ENCODE measurements at places on chromosomes 4 and X.

- DNase-seq: no peak
These were observed 133.0 kb upstream of the LEF1 start for GRCh38 chr4:108301545-108302251.

DNA sequence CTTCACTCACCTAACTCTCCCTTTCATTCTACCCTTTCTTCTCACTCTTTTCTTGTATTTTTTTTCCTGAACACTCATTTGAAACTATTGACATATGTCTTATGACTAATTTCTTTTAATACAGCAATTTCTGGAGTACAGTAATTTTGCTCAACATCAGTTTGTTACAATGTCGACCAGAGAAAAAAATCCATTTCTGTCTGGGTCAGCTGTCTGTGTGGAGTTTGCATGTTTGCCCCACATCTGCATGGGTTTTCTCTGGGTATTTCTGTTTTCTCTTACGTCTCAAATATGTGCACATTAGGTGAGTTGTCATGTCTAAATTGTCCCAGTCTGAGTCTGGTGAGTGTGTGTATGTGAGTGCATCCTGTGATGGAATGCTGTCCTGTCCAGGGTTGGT is 294.8 kb downstream of the HS3ST1 start:
- DNase-seq: no peak

DNA sequence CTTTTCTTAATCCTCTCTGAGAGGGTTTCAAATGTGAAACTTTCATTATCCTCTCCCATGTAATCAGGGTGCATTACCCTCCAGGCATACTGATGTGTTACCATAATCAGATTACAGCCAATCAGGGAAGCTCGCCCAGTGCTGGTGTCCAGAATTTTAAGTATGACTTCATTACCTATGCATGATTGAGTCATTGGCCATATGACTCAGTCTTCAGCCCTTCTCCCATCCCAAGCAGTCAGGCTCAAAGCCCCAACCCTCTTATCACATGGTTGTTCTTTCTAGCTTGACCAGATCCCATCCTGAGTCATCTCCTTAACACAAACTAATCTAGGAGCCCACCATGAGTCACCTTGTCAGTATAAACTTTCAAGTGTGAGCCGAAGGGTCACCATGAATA is 1668.1 kb upstream of the AGA start:
- peak; percentile 99 for DNase-seq

DNA sequence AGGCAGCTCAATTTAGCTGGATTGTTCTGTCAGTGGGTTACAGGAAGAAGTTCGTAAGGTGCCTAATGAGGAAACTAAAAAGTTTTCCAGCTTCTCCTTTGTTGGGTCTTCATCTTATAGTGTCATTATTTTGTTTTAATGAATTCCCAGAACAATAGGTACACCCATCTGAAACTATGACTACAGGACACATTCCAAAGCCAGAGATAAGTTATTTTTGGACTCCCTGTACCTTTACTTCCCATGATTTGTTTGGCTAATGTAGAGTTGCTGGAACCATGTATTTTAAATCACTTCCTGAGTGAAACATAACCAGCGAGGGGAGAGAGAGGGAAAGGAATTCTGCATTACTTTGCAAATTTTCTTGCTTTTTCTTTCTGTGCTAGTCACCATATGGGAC is 114.0 kb downstream of the CLCN5 start:
- no peak for DNase-seq

GRCh38 chrX:129786210-129786651 is 6.5 kb downstream of the SASH3 start:
- DNase-seq: no peak

DNA sequence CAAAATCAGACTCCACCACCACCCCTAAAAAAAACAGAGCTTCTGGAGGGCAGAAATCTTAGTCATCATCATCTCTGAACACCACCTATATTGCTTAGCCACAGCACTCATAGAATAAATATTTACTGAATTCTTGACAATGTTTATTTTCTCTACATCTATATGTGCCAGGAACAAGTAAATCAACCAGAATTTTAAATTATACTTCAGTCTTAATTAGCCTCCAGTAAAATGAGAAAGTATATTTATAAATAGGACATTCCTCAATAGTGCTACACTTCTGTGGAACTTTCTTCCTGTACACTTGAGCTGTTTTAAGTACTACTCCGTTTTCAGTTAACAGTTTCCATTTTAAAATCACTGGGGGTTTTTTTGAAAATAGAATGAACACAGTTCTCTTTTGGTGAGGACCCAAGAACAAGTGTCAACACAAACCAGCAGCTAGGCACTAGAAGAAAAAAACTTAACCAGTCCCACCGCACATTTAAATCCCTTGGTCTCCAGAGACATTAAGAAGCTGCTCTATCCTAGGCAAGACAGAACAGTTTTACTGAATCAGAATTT is 25.5 kb downstream of the SMIM14 start:
- DNase-seq: no peak

GRCh38 chr4:44646151-44646550 is 5.3 kb downstream of the YIPF7 start:
- DNase-seq: no peak

DNA sequence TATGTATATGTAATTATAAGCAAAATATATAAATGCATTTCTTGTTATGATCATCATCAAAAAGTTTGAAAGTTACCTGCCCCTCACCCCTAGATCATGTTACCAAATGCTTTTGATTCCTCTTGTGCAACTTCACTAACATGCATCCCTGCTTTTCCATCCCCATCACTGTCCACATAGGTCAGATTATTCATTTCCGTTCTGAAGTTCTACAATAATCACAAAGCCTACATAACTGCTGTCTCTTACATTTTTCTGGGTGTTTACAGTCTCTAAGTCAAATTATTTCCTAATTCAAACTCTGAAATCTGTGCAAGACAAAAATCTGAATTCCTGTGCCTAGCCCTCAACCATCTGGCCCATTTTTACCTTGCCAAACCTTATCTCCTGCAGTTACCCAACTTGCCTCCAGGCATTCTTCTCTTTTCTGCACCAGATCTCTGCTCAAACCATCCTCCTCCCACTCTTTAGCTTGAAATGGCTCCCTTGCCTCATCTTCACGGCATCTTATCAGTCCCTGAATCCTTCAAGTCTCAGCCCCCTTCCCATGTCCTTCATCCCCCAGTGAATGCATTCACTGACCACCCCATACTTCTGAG is 42.4 kb upstream of the SLC39A8 start:
- no peak for DNase-seq

- DNase-seq: no peak
These were observed 22.3 kb downstream of the GAB3 start for GRCh38 chrX:154728431-154729190.

- DNase-seq: no peak
These were observed 270.8 kb downstream of the FSTL5 start for GRCh38 chr4:161892951-161893350.

DNA sequence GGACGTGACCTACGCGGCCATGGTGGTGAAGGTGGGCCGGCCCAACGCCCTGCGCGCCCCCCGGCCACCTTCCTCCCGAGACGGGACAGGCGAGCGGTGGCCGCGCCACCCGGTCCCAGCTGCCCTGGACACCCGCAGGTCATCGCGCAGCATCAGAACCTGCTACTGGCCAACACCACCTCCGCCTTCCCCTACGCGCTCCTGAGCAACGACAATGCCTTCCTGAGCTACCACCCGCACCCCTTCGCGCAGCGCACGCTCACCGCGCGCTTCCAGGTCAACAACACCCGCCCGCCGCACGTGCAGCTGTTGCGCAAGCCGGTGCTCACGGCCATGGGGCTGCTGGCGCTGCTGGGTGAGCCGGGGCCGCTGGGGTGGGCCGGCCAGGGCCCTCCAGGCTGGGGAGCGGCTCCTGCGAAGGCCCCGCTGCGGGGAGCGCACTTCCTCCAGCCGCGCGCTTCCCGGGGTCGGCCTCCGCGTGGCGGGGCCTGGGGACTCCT is 9.0 kb upstream of the SLC26A1 start:
- no peak for DNase-seq

DNA sequence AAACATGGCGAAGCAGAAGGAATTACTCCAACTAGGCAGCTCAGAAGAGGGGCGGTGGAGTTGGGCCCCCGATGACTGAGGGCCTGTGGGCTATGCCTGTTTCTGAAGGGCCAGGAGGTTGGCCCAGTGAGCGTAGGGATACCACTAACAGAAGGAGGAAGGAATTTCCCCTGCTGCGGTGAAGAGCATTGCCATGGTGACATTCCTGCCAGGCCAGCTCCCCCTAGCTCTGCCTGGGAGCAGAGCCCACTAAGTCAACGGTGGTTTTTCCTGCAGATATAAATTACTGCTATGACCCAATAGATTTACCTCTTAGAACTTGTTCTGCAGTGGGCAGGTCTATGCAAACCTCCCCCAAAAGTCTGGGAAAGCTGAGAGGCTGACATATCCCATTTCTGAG is 28.9 kb upstream of the HMX1 start:
- DNase-seq: no peak

- DNase-seq: no peak
These were observed 36.5 kb downstream of the SLC7A11 start for GRCh38 chr4:138205531-138206233.

GRCh38 chr4:19945979-19946380 is 305.7 kb upstream of the SLIT2 start:
- peak; percentile 80 for DNase-seq

- no peak for DNase-seq
These were observed 16.5 kb downstream of the FGFRL1 start for GRCh38 chr4:1027915-1028238.

- no peak for DNase-seq
These were observed 182.8 kb downstream of the FAM47A start for GRCh38 chrX:33949300-33949699.

GRCh38 chr4:152945639-152946038 is 9.5 kb downstream of the FHDC1 start:
- DNase-seq: no peak

DNA sequence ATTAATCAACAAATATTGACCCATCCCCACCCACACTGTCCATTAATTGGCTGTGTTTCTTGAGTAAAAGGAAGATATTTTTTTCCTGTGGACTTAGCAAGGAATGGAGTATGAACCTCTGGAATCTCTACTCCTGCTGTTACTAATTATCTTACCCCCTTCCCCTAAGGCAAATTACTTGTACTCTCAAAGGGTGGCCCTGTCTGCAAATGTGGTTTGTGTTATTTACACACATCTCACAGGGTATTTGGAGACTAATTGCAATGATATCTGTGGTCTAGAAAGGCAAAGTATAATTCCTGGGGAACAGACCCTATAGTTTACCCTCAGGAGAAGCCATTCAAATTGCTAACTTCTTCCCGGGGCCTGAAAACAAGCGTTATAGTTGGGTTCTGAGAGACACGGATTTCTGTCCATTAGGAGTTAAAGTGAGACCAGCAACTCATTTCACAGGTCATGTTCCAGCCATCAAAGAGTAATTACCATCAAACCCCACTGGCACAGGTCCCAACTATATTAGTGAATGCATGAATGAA is 133.0 kb upstream of the RASGEF1B start:
- DNase-seq: no peak

DNA sequence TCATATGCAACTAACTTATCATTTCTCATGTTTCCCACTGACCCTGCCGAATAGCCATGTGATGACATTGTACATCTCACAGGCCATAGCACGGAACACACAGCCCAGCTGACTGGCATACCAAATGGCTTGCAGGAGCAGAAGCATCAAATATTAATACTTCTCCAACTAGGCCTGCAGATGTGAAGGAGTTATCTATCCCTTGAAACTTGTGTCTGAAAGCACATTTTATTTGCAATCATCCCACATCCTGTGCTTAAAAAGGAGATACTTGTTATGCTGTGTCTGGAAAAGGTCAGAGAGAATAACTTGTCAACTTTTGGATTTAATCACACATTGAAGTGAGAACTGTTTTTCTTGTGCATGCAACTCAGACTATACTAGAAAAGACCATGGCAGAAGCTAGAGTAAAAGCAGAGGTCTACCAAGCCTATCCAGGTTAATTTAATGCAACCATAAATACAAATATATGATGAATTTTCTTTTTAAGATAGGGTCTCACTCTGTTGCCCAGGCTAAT is 100.4 kb downstream of the IRF2 start:
- no peak for DNase-seq

- DNase-seq: no peak
These were observed 2142.5 kb upstream of the TENM3 start for GRCh38 chr4:180100433-180101344.

DNA sequence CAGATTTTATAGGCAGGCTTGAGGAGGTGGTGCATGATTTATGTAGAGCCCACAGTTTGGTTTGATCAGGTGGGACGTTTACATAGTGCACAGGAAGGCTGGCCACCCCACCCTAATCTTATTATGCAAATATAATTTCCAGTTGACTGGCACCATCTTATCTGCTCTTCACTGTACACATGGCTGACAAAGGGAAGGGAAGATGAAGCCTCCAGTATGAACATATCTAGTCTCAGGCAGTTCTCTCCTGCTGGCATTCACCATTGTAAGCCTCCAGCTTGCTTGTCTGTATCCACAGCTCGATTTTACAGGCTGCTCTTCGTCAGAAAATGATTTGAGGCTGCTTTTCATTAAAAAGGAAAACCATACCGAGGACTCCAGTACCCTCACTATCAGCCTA is 278.3 kb downstream of the TECRL start:
- DNase-seq: no peak
